ENCODE measurements at places on chromosomes 7 and 10.

- DNase-seq = no peak
These were observed 197.6 kb upstream of the NFE2L3 start for GRCh38 chr7:25954395-25954794.

- DNase-seq = no peak
These were observed 14.2 kb upstream of the PRKAR1B start for GRCh38 chr7:741191-741671.

DNA sequence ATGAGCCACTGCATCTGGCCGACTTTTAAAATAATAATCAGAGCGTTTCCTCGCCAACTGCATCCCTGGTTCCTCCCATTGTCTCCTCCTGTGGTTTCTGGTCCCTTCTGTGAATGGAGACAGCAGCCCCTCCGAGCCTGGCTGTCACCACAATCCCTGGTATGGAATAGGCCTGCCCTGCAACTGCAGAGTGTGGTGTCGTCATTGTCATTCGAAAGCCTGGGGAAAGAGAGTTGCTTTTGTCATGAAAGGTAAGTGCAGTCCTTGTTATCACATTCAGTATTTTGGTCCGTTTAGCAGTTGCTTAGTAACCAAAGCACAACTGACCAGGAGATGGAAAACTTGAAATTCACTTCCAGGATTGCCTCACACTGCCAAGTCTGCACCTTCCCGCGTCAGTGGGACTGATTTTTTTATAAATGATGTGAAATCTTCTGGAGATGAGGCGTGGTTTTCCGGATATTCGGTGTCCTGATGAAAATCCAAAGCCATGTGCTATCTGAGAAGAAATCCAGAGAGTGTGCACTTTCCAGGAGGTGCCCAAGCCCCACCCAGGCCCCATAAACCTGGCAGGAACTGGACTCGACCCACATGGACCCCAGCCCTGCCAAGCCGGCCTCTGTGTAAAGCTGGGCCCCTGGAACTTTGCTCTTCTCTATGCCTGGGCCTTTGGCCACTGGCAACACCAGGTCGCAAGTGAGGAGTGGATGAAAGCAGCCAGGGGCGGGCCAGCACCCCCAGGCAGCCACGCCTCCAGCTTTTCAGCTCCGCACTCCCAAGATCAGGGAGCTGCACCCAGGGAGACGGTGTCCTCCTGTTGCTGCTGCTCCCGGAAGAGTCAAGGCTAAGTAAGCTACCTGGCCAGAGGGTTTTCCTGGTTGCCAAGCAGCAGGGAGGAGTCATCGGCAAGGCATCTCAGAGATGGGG is 133.7 kb upstream of the SH2B2 start:
- DNase-seq = no peak

DNA sequence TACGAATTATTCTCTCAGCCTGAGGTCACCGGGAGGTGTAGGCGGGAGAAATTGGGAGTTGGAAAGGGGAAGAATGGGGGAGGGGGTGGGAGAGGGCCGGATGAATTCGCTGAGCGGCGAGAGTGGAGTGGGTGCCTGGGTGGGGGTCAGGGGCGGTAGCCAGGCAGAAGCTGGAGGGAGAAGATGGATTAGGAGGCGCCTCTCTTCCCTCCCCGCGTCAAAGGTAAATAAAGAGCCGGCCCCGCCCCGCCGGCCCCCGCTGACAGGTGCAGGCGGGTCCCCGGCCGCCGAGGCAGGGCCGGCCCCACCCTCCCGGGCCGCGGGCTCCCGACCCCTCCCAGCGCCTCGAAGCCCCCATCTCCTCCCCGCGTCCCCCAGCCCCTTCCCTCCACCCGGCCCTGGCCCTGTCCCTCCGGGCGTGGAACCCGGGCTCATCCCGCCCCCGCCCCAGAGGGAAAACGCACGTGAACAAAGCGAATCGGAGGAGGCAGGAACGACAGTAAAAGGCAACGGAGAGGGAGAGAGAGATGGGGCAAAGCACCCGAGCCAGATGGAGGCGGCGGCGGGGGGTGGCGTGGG is 872 bp downstream of the FAM131B start:
- no peak for DNase-seq

GRCh38 chr10:128463991-128464760 is 338.0 kb upstream of the MKI67 start:
- no peak for DNase-seq

DNA sequence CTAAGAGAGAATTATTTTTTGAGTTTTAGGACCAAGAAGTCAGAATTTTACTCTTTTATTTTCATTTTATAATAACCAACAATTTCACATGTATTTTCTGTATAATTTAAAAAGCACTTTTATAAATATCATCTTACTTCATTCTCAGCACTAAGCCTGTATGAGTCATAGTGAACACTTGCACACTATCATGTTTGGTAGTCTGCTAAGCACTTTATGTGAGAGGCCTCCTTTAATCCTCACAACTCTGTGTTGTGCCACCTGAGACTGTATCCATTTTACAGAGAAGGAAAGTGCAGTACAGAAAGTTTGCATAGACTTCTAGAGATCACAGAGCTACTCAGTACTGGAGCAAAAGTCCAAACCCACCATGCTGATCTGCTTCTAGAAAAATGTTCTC is 939.6 kb downstream of the NRG3 start:
- DNase-seq = no peak

DNA sequence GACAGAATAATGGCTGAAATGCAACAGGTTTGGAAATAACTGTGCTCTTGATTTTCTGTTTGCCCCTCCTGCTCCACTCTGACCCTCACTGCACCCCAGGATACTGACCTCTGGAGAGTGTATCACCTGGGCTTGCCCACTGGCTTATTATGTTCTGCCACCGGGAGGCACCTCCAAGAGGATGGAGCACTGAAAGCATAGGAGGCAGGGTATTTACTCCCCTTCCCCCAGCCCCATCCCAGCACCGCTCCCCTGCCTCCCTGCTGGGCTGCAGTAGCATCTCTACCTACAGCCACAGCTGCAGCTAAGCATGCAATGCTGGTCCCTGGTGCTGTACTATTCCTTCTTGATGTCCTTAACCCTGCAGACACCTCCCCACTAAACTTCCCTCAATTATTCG is 26.4 kb downstream of the RAB11FIP2 start:
- no peak for DNase-seq

- no peak for DNase-seq
These were observed 69.5 kb downstream of the HIBADH start for GRCh38 chr7:27593226-27593625.

- no peak for DNase-seq
These were observed 464.3 kb upstream of the ADARB2 start for GRCh38 chr10:2201534-2202099.

GRCh38 chr7:158863611-158864506 is 7.5 kb downstream of the DYNC2I1 start:
- no peak for DNase-seq

- DNase-seq = no peak
These were observed 654.5 kb upstream of the AUTS2 start for GRCh38 chr7:68943786-68944185.

- DNase-seq = no peak
These were observed 885.2 kb upstream of the SORCS1 start for GRCh38 chr10:108049668-108050067.

DNA sequence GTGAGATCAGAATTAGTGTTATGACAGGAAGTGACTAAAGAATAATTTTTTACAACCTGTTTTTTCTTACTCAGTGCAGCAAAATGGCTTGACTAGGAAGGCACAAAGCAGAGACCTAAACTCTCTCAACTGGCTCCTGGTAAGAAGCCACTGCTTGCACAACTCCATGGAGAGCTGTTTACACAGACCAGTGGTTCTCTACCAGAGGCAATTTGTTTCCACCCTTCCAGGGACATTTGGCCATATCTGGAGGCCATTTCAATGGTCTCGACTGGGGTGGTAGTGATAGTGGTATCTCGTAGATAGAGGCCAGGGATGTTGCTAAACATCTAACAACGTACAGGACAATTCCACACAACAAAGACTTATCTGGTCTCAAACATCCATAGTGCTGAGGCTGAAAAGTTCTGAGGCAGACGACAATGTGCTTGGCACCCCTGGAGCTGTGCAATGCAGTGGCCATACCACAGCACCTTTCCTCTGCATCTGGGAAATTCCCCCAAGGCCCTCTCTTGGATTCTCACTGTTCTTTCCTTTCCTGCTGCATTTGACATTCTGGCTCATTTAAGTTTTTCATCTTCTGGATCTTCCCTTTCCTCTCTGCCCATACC is 105.4 kb upstream of the LAMB4 start:
- DNase-seq = no peak

GRCh38 chr10:86524225-86524962 is 2.8 kb upstream of the WAPL start:
- no peak for DNase-seq

- DNase-seq = no peak
These were observed 167.7 kb upstream of the SHH start for GRCh38 chr7:155979994-155980393.

- DNase-seq = no peak
These were observed 154.4 kb upstream of the AKR1E2 start for GRCh38 chr10:4671451-4672145.

DNA sequence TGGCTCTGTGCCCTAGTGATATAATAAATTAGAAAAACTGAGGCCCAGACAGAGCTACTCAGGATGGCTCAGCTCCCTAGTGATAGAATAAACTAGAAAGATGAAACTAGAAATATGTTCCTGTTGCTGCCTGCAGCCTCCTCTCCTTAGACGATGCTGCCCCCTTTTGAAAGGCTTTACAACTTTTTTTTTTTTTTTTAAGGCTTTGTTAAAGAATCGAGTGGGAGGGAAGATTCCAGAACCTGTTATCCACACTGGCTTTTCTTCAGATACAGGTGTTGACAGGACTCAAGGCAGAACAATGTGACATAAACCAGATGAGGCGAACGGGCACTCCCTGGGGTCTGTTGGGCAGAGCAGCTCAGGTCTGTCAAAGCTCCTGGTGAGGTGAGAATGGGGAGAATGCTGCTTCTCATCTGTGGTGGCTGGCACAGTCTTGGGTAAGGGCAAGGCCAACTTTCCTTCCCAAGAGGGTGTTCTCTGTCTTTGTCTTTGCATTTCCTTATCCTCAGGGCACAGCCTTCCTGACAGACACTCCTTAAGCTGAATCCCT is 175.1 kb downstream of the COBL start:
- no peak for DNase-seq

DNA sequence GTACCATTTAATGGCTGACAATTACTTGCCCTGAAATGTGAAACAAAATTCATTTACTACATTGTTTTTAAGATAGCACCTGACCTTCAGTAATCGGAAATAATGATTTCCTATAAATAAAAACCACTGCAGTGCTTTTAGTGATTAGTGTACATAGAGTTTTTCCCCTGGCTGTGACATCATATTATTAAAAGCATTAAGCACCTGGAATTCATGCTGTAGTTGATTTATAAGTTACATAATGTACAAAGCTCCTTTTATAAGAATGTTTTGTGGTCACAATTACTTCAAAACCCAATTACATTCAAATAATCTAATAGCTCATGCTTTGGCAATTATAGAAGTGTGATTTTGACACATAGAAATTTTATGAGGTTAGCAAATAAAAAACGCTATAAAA is 44.3 kb upstream of the EIF4H start:
- no peak for DNase-seq

GRCh38 chr7:110704225-110704624 is 386.7 kb upstream of the LRRN3 start:
- DNase-seq = no peak

DNA sequence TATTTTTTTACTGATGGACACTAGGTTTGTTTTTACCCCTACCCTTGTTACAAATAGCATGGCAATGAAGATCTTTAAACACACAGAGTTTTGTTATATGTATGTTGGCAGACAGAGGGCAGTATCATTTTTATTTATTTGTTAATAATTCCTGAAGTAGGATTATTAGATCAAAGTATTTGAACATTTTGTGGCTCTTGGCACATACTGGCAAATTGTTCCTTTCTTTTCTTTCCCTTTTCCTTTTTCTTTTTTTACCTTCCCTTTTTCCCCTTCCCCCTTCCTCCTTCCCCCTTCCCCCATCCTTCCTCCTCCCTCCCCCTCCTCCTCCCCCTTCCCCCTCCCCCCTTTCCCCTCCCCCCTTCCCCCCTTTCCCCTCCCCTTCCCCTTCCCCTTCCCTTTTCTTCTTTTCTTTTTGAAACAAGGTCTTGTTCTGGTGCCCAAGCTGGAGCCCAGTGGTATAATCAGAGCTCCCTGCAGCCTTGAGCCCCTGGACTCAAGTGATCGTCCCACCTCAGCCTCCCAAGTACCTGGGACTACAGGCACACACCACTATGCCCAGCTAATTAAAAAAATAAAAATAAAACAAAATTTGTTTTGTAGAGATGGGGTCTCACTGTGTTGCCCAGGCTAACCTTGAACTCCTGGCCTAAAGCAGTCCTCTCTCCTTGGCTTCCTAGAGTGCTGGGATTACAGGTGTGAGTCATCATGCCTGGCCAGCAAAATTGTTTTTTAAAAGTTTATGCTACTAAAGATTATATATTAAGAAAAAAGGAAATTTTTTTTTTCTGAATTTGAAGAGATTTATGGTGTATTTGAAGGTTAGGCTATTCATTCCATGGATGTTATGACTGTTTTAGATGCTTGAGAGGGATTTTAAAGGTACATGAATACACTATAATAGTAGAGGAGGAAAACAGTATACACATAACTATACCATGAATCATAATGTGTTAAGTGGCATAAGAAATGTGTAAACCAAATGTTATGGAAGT is 39.3 kb downstream of the SEPTIN7 start:
- no peak for DNase-seq

Data from stimulated activated CD8-positive, alpha-beta memory T cell treated with anti-CD3 and anti-CD28 coated beads, Interleukin-7, amount 100 ng/mL, for 24 hours (primary cell).